Activated naive CD8-positive, alpha-beta T cell treated with anti-CD3 and anti-CD28 coated beads, Interleukin-2, amount 50 U/mL, for 24 hours (primary cell): ENCODE measurements at places on chromosomes 16 and 17.
A peak's percentile ranks its signal among the peaks of the same experiment; 100 is the strongest.

DNA sequence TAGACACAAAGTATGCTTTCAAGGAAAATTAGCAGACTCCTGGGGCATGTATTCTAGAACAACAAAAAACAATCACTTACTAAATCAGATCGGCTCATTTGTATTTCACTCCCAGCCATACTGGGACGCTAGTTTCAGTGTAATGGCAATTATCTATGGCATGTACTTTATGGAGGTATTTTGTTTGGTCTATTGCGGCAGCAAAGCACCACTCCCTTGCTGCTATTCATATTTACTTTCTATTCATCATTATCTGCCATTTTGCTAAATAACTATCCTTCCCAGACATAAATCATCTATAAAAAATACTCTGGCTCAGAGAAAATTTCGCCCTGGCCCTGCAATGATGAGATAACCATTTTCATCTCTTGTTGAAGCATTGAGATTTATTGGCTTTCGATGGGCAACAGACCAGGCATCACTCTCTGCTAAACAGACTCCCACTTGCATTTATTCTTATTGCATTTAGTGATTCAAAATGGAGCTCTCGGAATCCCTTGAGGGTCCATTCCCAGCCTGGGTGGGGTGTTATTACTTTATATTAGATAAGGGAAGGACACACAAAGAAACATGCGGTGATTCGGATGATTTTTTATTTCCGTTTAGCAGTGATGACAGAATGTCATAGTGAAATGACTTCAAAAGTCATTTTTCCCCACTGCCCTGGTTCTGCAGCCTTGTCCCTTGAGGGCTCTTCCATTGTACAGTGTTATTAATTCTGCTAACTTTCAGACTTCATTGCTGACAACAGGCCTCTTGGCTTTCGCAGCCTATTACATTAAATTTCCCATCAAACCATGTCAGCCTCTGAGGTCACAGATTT, 225.8 kb downstream of the IRX3 start:
- no peaks in the 10 kb centered on the region for H3K4me1 ChIP-seq
- H3K27me3 ChIP-seq = no peaks in the 10 kb centered on the region
- H3K4me3 ChIP-seq = no peak overlapping the region
- no peak overlapping the region for H3K27ac ChIP-seq

- peaks cover 52% of the 10 kb centered on the region for H3K4me1 ChIP-seq
- no peak for DNase-seq
- no peak overlapping the region for H3K4me3 ChIP-seq
- no peaks in the 10 kb centered on the region for H3K27me3 ChIP-seq
- no peak overlapping the region for H3K27ac ChIP-seq
- H3K36me3 ChIP-seq = peaks cover 9% of the 10 kb centered on the region
Observed at GRCh38 chr17:77160091-77160874, 19.5 kb downstream of the SEC14L1 start.

DNA sequence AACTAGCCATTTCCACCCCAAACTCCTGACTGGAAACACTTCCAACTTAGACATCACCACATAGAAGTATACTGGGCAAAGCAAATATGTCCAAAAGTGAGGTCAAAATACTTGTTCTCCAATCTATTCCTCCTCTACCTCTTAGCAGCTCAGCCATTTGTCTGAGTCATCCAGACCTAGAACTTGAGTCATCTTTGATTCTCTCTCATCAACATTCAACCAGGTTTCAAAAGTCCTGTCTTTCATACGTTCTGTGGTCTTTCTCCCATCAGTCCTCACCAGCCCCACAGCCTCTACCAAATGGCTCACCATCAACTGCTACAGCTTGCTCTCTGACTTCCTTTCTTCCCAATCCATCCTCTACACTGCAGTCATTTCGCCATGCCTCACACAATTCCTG, 6.8 kb downstream of the ANKFY1 start:
- H3K36me3 ChIP-seq = peaks cover 51% of the 10 kb centered on the region
- peak overlapping the region; percentile 46 for H3K27ac ChIP-seq
- DNase-seq = no peak
- H3K4me1 ChIP-seq = peaks cover 38% of the 10 kb centered on the region
- no peaks in the 10 kb centered on the region for H3K27me3 ChIP-seq

GRCh38 chr16:54280751-54281150, 5.8 kb downstream of the IRX3 start:
- no peak overlapping the region for H3K27ac ChIP-seq
- DNase-seq = no peak
- no peaks in the 10 kb centered on the region for H3K36me3 ChIP-seq
- H3K27me3 ChIP-seq = peaks cover 52% of the 10 kb centered on the region
- peaks cover 14% of the 10 kb centered on the region for H3K4me1 ChIP-seq
- H3K4me3 ChIP-seq = no peak overlapping the region

DNA sequence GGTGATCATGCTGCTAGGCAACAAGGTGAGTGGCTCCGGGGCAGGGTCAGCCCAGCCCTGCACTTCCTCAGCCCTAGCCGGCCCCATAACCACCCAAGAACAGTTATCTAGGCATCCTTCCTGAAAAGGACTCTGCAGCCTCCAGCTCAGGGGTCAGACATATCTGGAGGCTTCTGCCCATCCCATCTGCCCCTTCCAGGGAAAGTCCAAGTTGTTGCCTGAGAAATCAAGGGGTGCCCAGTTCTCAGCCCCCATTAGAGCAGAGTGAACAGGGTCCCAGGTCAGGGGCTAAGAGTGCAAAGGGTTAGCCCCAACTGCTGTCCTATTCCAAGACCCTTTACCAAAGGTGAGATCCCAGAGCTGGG, 4.1 kb upstream of the NHERF1 start:
- H3K27me3 ChIP-seq = no peaks in the 10 kb centered on the region
- H3K36me3 ChIP-seq = no peaks in the 10 kb centered on the region
- DNase-seq = no peak
- H3K4me1 ChIP-seq = peaks cover 71% of the 10 kb centered on the region

- peaks cover 2% of the 10 kb centered on the region for H3K4me1 ChIP-seq
- no peaks in the 10 kb centered on the region for H3K36me3 ChIP-seq
- no peak for DNase-seq
Observed at GRCh38 chr17:39069114-39069756, 82.2 kb downstream of the PLXDC1 start.

GRCh38 chr16:15597822-15598647, 44.9 kb downstream of the MARF1 start:
- H3K27me3 ChIP-seq = no peaks in the 10 kb centered on the region
- peak overlapping the region; percentile 96 for H3K27ac ChIP-seq
- no peak for DNase-seq
- no peak overlapping the region for H3K4me3 ChIP-seq
- H3K36me3 ChIP-seq = peaks cover 82% of the 10 kb centered on the region
- H3K4me1 ChIP-seq = peaks cover 65% of the 10 kb centered on the region

DNA sequence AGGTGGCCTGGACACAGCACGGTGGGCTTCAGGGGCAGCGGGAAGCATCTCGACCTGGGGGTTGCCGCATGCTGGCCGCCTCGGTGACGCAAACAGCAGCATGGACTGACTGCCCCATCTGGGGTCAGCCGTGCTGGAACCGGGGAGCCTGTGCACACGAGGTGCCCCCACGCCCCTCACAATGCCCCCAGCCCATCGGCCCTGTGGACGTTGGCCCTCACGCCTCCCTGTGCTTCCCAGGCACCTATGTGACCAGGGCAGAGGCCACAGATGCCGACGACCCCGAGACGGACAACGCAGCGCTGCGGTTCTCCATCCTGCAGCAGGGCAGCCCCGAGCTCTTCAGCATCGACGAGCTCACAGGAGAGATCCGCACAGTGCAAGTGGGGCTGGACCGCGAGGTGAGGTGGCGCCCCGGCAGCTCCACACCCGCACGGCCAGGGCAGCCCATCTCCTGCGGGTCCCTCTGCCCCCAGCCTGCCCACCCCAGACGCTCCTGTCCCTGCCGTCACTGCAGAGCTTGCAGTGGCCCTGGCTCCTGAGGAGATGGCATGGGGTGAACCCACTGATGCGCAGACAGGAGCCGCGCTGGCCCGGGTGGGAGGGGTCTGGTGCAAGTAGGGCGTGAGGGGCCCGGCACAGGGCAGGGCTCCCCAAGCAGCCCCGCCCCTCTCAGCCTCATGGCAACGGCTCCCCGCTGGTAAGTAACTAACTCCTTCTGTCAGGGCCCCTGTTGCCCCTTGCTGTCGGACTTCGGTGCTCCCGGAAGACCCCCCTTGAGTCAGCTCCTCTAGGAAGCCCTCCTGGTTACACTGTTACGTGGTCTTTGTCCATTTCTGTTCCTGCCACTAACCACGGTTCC, 13.6 kb downstream of the CDH15 start:
- no peaks in the 10 kb centered on the region for H3K36me3 ChIP-seq
- no peak overlapping the region for H3K27ac ChIP-seq
- DNase-seq = no peak
- no peak overlapping the region for H3K4me3 ChIP-seq
- no peaks in the 10 kb centered on the region for H3K4me1 ChIP-seq

DNA sequence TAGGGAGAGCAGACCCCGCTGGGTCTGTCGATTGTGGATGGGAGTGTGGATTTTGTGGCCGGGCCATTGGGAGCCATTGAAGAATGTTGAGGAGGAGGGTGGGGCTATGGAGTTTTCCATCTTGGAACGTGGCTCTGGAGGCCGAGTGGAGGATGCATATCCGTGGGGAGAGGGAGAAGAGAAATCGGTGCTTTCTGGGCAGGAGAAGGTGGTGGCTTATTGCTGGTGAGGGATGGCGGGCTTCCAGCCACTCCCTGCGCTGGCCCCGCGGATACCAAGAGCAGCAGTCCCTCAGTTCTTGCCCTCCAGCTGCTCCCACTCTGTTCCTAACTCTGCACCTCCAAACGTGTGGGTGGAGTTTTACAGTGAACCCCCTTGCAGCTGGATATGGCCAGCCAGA, 162.4 kb downstream of the CMIP start:
- H3K27ac ChIP-seq = no peak overlapping the region
- H3K36me3 ChIP-seq = peaks cover 3% of the 10 kb centered on the region
- DNase-seq = no peak
- H3K27me3 ChIP-seq = no peaks in the 10 kb centered on the region
- H3K4me3 ChIP-seq = no peak overlapping the region
- H3K4me1 ChIP-seq = peaks cover 3% of the 10 kb centered on the region

- DNase-seq = peak; percentile 55
- H3K4me1 ChIP-seq = peaks cover 61% of the 10 kb centered on the region
- H3K4me3 ChIP-seq = peak overlapping the region; percentile 94
Observed at GRCh38 chr16:11254913-11255736, 879 bp downstream of the SOCS1 start.

DNA sequence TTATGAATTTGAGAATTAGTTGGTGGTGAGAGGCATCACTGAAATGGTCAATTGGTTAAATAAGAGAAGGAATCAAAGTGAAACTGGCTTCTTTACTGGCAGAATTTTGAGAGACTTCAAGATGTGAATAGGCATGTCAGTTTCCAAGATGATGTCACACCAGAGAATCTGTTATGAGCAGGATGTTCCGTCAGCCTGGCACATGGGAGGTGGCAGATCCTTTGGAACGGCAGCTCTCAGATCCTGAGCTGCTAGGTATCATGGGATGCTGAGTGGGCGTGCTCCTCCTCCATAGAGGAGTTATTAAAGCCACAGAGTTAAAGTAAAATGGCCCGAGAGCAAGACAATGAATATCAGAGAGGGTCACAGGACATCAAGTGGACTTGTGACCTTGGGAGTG, 444.3 kb upstream of the HSBP1 start:
- no peaks in the 10 kb centered on the region for H3K36me3 ChIP-seq
- H3K27me3 ChIP-seq = no peaks in the 10 kb centered on the region
- no peaks in the 10 kb centered on the region for H3K4me1 ChIP-seq
- no peak for DNase-seq

DNA sequence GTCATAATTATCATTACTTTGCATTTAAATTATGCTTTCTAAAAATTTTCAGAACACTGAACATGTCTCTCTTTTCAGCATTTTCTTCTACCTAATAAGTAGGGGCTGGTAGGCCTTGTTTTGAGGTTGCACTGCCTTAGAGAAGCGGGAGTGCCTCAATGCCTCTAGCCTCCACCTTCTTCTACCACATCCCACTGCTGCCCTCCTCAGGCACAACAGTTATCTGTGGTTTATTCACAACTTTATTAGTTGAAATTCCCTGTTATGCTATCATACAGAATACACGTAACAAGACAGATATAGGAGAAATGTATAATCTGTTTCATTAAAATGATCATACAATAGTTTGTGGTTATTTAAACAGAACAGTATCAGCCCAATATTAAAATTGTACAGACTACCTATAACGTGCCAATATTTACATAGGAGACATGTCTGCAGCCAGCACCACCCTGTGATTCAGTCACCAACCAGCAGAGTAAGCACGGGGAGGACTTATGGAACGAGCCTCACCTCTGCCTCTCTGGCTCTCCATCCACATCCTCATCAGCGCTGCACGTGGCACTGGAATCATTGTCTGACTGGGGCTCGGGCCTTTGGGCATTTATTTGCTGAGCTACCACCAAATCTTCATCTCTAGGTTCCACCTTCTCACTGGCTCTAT, 101.2 kb downstream of the TTC19 start:
- H3K27ac ChIP-seq = peak overlapping the region; percentile 26
- peaks cover 53% of the 10 kb centered on the region for H3K36me3 ChIP-seq
- no peak for DNase-seq
- H3K4me3 ChIP-seq = no peak overlapping the region
- no peaks in the 10 kb centered on the region for H3K27me3 ChIP-seq
- H3K4me1 ChIP-seq = no peaks in the 10 kb centered on the region

GRCh38 chr17:19313746-19314651, 48.5 kb downstream of the B9D1 start:
- H3K27me3 ChIP-seq = peaks cover 21% of the 10 kb centered on the region
- H3K27ac ChIP-seq = no peak overlapping the region
- no peaks in the 10 kb centered on the region for H3K4me1 ChIP-seq

- peaks cover 3% of the 10 kb centered on the region for H3K4me1 ChIP-seq
- no peak for DNase-seq
- no peak overlapping the region for H3K4me3 ChIP-seq
- H3K36me3 ChIP-seq = peaks cover 10% of the 10 kb centered on the region
Observed at GRCh38 chr17:82483836-82484235, 25.3 kb downstream of the NARF start.

- no peak for DNase-seq
- H3K36me3 ChIP-seq = no peaks in the 10 kb centered on the region
- peaks cover 14% of the 10 kb centered on the region for H3K4me1 ChIP-seq
- H3K4me3 ChIP-seq = no peak overlapping the region
Observed at GRCh38 chr16:83835586-83836566, 28.1 kb downstream of the HSBP1 start.

- H3K4me3 ChIP-seq = no peak overlapping the region
- H3K4me1 ChIP-seq = peaks cover 56% of the 10 kb centered on the region
- DNase-seq = no peak
Observed at GRCh38 chr17:27536781-27537180, 80.5 kb downstream of the KSR1 start.
